A549 treated with dexamethasone at 1 μM for 4 hours (cell line): ENCODE measurements at places on chromosomes 7 and 10. TPM values are rescaled to one million over a fixed set of nuclear protein-coding genes. Genes with fewer than 3 reads are reported as not detected.

ABCC2 gene
- total RNA-seq: 85.6 to 114 TPM (median 103 TPM) in 5 replicates

FXYD4 gene
- total RNA-seq: not detected in 5 replicates

PON3 gene
- total RNA-seq: 30.4 to 39.5 TPM (median 35.4 TPM) in 5 replicates

PTER gene
- 12.3 to 19.7 TPM (median 16.9 TPM) in 5 replicates for total RNA-seq

RAMP3 gene
- not detected in 5 replicates for total RNA-seq

VWA2 gene
- 0.05 to 0.06 TPM (median 0.06 TPM) in 3 of 5 replicates, not detected in the others for total RNA-seq

TMEM140 gene
- 0.64 to 1.3 TPM (median 1.1 TPM) in 5 replicates for total RNA-seq

MLXIPL gene
- total RNA-seq: 1.1 to 1.6 TPM (median 1.1 TPM) in 5 replicates

KCNMA1 gene
- total RNA-seq: 38.0 to 72.8 TPM (median 60.1 TPM) in 5 replicates

PHYHIPL gene
- 0.32 to 0.59 TPM (median 0.42 TPM) in 5 replicates for total RNA-seq

MEOX2 gene
- not detected in 5 replicates for total RNA-seq

PNLIP gene
- total RNA-seq: 0.16 to 0.27 TPM (median 0.21 TPM) in 5 replicates

DNAJC12 gene
- total RNA-seq: 37.8 to 66.0 TPM (median 44.4 TPM) in 5 replicates

C10orf53 gene
- total RNA-seq: not detected in 5 replicates

CALCR gene
- 0.05 to 0.08 TPM (median 0.06 TPM) in 3 of 5 replicates, not detected in the others for total RNA-seq

HSPA12A gene
- 7.0 to 10.6 TPM (median 10.3 TPM) in 5 replicates for total RNA-seq

TFR2 gene
- total RNA-seq: 1.9 to 2.7 TPM (median 2.4 TPM) in 5 replicates
